Ascending aorta (tissue), 2 donors: ENCODE measurements at places on chromosomes 1 and 21. TPM values are rescaled to one million over a fixed set of nuclear protein-coding genes. Genes with fewer than 3 reads are reported as not detected.

DNA sequence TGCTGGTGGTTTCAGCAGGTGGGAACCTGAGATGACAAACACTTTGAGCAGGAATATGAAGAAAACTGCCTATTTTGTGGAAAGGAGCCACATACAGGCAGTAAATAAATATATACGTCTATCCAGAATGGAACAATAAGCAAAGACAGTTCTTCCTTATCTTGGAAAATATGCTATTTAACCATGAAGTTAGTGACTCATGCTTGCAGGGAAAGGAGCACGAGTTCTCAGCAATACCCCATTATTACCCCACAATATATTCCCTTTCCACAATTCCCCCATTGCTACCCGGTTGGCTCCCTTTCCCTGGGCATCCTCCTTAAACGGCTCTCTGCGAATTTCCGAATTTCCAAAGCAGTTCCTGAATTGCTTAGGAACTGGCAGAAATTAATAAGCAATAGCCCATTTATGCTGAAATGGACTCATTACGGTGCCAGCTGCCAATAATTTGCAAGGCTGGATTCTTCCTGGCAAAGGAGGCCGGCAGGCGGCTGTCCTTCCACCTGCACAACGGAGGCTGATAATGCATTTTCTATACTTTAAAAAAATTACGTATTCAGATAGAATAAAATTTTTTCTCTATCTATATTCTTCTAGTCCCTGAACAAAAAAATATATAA is 65.4 kb downstream of the TIAM1 start:
- no peak for DNase-seq
- H3K4me3 ChIP-seq, result no peak overlapping the region

GRCh38 chr1:200095057-200095577 is 67.6 kb downstream of the NR5A2 start:
- no peaks in the 10 kb centered on the region for H3K4me1 ChIP-seq
- H3K27ac ChIP-seq, result no peak overlapping the region
- H3K27me3 ChIP-seq, result no peaks in the 10 kb centered on the region
- H3K36me3 ChIP-seq, result no peaks in the 10 kb centered on the region
- no peak for DNase-seq

DNA sequence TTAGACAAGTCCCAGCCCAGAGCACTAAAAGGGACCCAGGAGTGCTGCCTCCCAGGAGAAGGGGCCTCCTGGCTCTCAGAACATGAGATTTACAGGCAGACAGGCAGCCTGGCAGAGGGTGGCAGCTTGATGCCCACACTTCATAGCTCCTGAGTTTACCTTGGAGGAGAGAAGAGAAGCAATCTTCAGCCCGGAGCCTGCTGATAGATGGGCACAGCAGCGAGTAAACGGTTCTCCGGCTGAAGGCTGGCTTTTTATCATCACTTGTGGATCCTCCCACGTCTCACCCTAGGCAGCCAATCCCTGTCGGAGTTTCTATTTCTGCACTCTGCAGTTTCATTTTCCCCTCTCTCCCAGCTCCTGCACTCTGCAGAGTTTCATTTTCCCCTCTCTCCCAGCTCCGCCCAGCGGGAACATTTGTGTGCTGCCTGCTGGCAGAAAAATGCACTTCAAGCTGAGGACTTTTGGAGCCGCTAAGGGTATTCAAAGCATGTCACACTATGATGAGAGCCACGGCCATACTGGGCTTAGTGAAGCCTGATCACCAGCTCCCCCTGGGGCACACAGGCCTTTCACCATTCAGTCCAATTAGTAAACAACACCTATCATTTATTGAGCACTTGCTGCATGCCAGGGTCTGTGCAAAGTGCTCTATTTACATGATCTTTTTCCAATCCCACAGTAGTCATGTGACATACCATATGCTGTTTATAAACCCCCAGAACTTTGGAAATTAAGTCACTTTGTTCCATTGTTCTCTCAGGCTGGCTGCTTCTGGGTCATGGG is at the start of gene IFI6:
Gene IFI6 (minus strand): TSS at position 229 of the 786 bp plus-strand sequence. CDS start 2,878 bp downstream, outside the sequence.
- peaks cover 17% of the 10 kb centered on the region for H3K4me1 ChIP-seq
- peak within 1 kb of the TSS; percentile 84 for H3K27ac ChIP-seq
- no peaks in the 10 kb centered on the region for H3K27me3 ChIP-seq
- H3K4me3 ChIP-seq, result peak within 1 kb of the TSS; percentile 68
- no peaks in the 10 kb centered on the region for H3K36me3 ChIP-seq
- peak; percentile 69 for DNase-seq

Gene DEPDC1
- total RNA-seq, result not detected

GRCh38 chr21:33871171-33871570 is 44.4 kb downstream of the ATP5PO start:
- no peak for DNase-seq
- H3K27ac ChIP-seq, result no peak overlapping the region
- H3K27me3 ChIP-seq, result no peaks in the 10 kb centered on the region
- H3K4me3 ChIP-seq, result no peak overlapping the region
- H3K36me3 ChIP-seq, result no peaks in the 10 kb centered on the region
- H3K4me1 ChIP-seq, result no peaks in the 10 kb centered on the region

DNA sequence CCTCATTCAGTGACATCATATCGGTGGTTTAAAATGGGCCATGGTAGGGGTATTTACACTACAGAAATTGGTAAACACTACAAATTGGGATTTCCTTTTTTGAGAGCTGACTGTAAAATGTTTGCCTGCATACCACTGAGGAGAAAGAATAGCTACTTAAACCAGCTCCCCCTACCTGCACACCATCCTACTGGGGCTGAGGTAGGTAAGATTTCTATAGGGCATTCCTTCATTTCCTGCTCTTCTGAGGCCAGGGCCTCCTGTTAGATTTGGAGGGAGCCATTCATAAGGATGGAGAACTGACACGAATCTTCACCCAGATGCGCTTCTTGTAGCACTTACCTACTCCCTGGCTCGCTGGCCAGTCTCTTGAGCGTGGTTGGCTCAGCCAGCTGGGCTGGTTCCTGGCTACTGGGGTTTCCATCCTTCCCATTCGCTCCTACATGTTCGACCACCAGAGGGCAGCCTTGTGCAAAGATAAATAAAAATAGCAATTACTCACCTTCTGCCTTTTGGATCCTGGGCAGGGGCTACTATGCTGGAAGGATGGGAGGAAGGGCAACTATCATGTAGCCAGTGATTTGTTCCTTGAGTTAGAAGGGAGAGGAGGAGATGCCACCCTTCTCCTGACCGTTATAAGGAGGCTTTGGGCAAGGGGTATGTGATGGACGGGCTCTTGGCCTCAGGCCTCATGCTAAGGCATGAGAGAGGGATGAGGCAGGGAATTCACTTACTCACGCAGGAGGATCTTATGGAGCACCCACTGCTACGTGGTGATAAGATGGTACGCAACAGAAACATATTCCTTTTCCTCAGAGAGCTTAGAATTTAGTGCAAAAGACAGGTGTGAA is 10.7 kb downstream of the OPTC start:
- H3K36me3 ChIP-seq, result no peaks in the 10 kb centered on the region
- H3K4me3 ChIP-seq, result no peak overlapping the region
- H3K27ac ChIP-seq, result no peak overlapping the region
- H3K27me3 ChIP-seq, result no peaks in the 10 kb centered on the region
- peak; percentile 92 for DNase-seq
- no peaks in the 10 kb centered on the region for H3K4me1 ChIP-seq

Gene PRCC
- total RNA-seq, result 16.3 TPM

Gene RHBDL2
- not detected for total RNA-seq

- no peak for DNase-seq
- no peaks in the 10 kb centered on the region for H3K36me3 ChIP-seq
- no peaks in the 10 kb centered on the region for H3K4me1 ChIP-seq
- no peak overlapping the region for H3K4me3 ChIP-seq
These were observed 2.7 kb upstream of the OLIG2 start for GRCh38 chr21:33022828-33023573.

- no peaks in the 10 kb centered on the region for H3K36me3 ChIP-seq
- no peaks in the 10 kb centered on the region for H3K27me3 ChIP-seq
- H3K4me1 ChIP-seq, result no peaks in the 10 kb centered on the region
- peak; percentile 16 for DNase-seq
- no peak overlapping the region for H3K27ac ChIP-seq
These were observed 85.5 kb downstream of the CAMK2N1 start for GRCh38 chr1:20400341-20401177.

Gene KRTAP11-1
- not detected for total RNA-seq

- H3K27ac ChIP-seq, result no peak overlapping the region
- H3K27me3 ChIP-seq, result no peaks in the 10 kb centered on the region
- no peaks in the 10 kb centered on the region for H3K36me3 ChIP-seq
- H3K4me1 ChIP-seq, result no peaks in the 10 kb centered on the region
- no peak overlapping the region for H3K4me3 ChIP-seq
- no peak for DNase-seq
These were observed 734.1 kb upstream of the ZP4 start for GRCh38 chr1:238624776-238625175.

Gene ADGRL2
- 48.9 TPM for total RNA-seq

DNA sequence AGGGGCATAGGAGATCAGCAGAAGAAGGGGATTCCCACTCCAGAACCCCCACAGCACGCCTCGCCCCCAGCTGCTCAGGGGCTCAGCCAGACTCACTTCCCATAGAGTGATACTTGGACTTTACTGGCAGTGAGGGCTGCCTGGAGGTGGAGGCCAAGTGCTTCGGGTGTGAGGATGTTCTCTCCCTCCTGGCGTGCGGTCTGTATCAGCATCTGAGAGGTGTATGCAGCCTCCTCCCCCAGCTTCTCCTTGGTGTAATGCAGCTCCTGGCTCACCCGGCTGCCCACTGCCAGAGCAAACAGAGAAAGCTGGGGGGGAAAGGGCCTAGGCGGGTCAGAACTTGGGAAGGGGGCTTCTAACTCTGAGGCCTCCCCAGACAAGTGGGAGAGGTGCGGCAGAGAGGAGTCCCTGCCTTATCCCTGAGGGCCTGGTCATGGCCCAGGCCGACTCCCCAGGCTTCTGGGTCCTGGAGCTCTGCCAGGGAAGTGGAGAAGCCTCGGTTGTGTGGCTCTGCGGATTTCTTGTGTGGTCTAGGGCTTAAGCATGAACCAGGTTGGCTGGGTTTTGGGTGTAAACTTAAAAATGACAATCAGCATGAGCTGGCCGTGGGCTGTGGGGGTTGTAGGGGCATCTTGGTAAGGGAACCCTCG is 10.9 kb downstream of the PTCH2 start:
- no peak overlapping the region for H3K27ac ChIP-seq
- H3K4me1 ChIP-seq, result no peaks in the 10 kb centered on the region
- DNase-seq, result no peak
- H3K4me3 ChIP-seq, result no peak overlapping the region
- no peaks in the 10 kb centered on the region for H3K27me3 ChIP-seq

Gene ACOT11
- 30.4 TPM for total RNA-seq

GRCh38 chr1:201565024-201565730 is 26.2 kb downstream of the NAV1 start:
- no peak overlapping the region for H3K4me3 ChIP-seq
- peak overlapping the region; percentile 63 for H3K27ac ChIP-seq
- DNase-seq, result no peak
- no peaks in the 10 kb centered on the region for H3K36me3 ChIP-seq

Gene OVAAL
- total RNA-seq, result not detected

GRCh38 chr1:59878370-59878769 is 48.2 kb downstream of the CYP2J2 start:
- no peaks in the 10 kb centered on the region for H3K4me1 ChIP-seq
- H3K4me3 ChIP-seq, result no peak overlapping the region
- H3K27me3 ChIP-seq, result no peaks in the 10 kb centered on the region

Gene MOV10
- 69.5 TPM for total RNA-seq

GRCh38 chr1:226938903-226939437 is 1.1 kb upstream of the COQ8A start:
- H3K36me3 ChIP-seq, result no peaks in the 10 kb centered on the region
- H3K27ac ChIP-seq, result peak overlapping the region; percentile 95
- no peaks in the 10 kb centered on the region for H3K27me3 ChIP-seq
- peaks cover 21% of the 10 kb centered on the region for H3K4me1 ChIP-seq
- H3K4me3 ChIP-seq, result peak overlapping the region; percentile 93

GRCh38 chr1:180691322-180691913 is 59.6 kb downstream of the XPR1 start:
- no peaks in the 10 kb centered on the region for H3K27me3 ChIP-seq
- H3K27ac ChIP-seq, result no peak overlapping the region
- no peaks in the 10 kb centered on the region for H3K36me3 ChIP-seq
- no peaks in the 10 kb centered on the region for H3K4me1 ChIP-seq
- DNase-seq, result no peak

Gene ARID4B
- 22.5 TPM for total RNA-seq

GRCh38 chr1:116453481-116453880 is 80.4 kb downstream of the ATP1A1 start:
- no peak overlapping the region for H3K27ac ChIP-seq
- H3K27me3 ChIP-seq, result no peaks in the 10 kb centered on the region
- DNase-seq, result no peak
- H3K4me1 ChIP-seq, result no peaks in the 10 kb centered on the region
- H3K36me3 ChIP-seq, result no peaks in the 10 kb centered on the region

GRCh38 chr21:17513214-17514123 is 626 bp downstream of the CXADR start:
- DNase-seq, result no peak
- H3K27me3 ChIP-seq, result peaks cover 10% of the 10 kb centered on the region
- peak overlapping the region; percentile 75 for H3K4me3 ChIP-seq
- no peaks in the 10 kb centered on the region for H3K36me3 ChIP-seq
- no peak overlapping the region for H3K27ac ChIP-seq
- H3K4me1 ChIP-seq, result peaks cover 7% of the 10 kb centered on the region

DNA sequence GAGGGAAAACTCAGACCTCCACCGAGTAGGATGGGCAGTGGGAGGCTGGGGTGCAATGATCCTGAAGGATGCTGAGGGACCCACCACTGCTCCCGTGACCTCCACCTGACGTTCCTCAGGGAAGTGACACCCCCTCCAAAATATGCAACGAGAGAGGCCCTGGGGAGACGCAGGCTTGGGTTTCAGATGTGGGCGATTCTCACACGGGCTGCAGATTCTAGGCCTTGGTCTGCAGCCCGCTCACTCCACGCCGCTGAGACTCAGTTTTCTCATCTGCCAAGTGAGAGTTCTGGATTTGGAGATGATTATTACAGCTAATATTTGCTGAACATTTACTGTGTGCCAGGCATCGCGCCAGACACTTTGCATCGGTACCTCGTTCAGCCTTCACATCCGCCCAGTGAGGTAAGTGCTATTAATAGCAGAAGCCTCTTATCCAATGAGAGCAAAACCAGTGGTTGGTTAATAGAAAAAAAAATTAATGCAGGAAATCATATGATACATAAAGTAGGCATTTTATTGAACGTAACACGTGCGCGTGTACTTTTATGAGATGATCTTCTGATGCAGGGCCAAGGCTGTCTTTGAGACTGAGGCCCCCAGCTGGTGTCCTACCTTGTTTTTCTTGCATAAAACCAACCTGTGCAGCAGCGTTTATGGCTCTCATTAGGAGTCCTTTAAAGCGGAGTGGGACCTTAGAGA is 102.0 kb upstream of the RUNX3 start:
- no peak for DNase-seq
- H3K36me3 ChIP-seq, result no peaks in the 10 kb centered on the region
- no peaks in the 10 kb centered on the region for H3K4me1 ChIP-seq
- H3K27me3 ChIP-seq, result no peaks in the 10 kb centered on the region

Gene HHAT
- total RNA-seq, result 1.2 TPM
